ENCODE measurements at places on chromosomes 7 and 10. TPM values are rescaled to one million over a fixed set of nuclear protein-coding genes. Genes with fewer than 3 reads are reported as not detected.
A peak's percentile ranks its signal among the peaks of the same experiment; 100 is the strongest.

- H3K27me3 ChIP-seq, result no peaks in the 10 kb centered on the region
- no peak overlapping the region for H3K4me3 ChIP-seq
- no peak overlapping the region for H3K27ac ChIP-seq
- H3K4me1 ChIP-seq, result no peaks in the 10 kb centered on the region
Measured at GRCh38 chr7:74572301-74572979, 85.1 kb upstream of the GTF2I start.

GRCh38 chr7:12490107-12490688, 80.3 kb upstream of the SCIN start:
- no peaks in the 10 kb centered on the region for H3K36me3 ChIP-seq
- no peaks in the 10 kb centered on the region for H3K27me3 ChIP-seq
- no peaks in the 10 kb centered on the region for H3K4me1 ChIP-seq
- no peak for DNase-seq

- no peak for DNase-seq
- H3K4me3 ChIP-seq, result peak within 1 kb of the TSS; percentile 52
- H3K27ac ChIP-seq, result no peak within 1 kb of the TSS
- H3K4me1 ChIP-seq, result peaks cover 23% of the 10 kb centered on the region
Measured at GRCh38 chr7:108455998-108456677, at the start of gene NRCAM. Gene NRCAM, minus strand, starts transcription at chr7:108456436. Its CDS starts 216,372 bp downstream, at chr7:108240064.

GRCh38 chr7:143906895-143907294, 4.9 kb upstream of the TCAF1 start:
- peaks cover 18% of the 10 kb centered on the region for H3K4me1 ChIP-seq
- no peak overlapping the region for H3K4me3 ChIP-seq
- no peaks in the 10 kb centered on the region for H3K36me3 ChIP-seq

NXPH1 gene
- total RNA-seq, result not detected

DNA sequence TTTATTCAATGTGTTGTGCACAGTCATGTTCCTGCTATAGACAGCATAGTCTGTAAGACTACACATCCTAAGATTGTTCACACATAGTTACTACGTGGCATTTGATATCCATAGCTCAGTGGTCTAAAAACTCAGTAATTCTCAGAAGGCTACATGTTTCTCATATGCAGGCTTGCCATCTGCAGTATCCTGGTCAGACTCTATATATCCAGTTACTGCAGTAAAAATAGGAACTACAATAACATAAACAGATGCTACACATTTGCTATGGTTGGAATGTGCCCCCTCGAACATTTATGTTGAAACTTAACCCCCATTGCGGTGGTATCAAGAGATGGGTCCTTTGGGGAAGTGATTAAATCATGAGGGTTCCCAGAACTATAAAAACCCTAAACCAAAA, 1377.8 kb upstream of the LRRTM3 start:
- H3K36me3 ChIP-seq, result no peaks in the 10 kb centered on the region
- H3K4me1 ChIP-seq, result no peaks in the 10 kb centered on the region

Data from heart right ventricle (tissue), 16 donors.